Ovary (tissue), 10 donors: ENCODE measurements at places on chromosomes 12 and 14.

DNA sequence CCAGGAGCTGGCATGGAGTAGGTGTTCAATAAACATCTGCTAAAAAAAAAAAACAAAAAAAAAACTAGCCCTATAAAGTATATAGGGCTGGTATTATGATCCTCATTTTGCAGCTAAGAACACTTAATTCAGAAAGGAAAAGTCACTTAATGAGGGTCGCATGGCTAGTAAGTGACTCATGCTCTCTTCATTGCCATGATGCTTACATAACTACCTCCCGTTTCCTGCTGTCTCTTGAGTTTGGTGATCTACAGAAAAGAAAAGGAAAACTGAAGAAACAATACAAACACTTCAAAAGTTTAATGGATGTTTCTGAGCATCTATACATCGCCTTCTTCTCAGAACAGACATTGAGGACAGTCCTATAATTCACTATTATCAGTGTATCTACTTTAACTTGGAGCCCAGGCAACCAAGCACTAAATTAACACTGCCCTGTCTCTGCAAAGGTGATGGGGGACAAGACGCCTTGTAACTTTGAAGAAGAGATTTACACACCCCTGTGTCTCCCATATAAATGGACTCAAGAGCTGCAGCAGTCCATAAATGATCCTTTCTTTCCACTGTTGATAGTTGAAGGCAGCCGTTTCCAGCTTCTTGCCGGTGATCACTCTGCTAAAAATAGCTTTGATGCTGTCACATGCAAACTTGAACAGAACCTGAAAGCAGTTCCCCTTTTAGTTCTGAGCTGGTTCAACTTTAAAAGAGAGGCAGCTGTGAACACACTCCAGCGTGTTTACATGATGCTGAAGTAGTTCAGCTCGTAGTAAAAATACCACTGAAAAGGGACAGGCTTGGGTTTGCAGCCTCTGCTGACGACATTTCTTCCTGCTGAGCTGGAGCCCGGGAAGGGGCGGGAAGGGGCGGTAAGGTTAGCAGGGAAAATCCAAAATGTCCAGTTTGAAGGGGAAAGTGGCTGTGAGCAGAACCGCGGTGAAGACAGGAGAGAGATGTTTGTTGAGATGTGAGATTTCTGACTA lies 113.3 kb downstream of the FOXN3 start:
- DNase-seq: peak; percentile 71

- no peak for DNase-seq
Measured at GRCh38 chr14:78335531-78335930, 165.4 kb downstream of the NRXN3 start.

GRCh38 chr14:92670643-92671366 lies 77.6 kb downstream of the LGMN start:
- DNase-seq: no peak

GRCh38 chr14:29548948-29549370 lies 378.7 kb downstream of the PRKD1 start:
- no peak for DNase-seq

DNA sequence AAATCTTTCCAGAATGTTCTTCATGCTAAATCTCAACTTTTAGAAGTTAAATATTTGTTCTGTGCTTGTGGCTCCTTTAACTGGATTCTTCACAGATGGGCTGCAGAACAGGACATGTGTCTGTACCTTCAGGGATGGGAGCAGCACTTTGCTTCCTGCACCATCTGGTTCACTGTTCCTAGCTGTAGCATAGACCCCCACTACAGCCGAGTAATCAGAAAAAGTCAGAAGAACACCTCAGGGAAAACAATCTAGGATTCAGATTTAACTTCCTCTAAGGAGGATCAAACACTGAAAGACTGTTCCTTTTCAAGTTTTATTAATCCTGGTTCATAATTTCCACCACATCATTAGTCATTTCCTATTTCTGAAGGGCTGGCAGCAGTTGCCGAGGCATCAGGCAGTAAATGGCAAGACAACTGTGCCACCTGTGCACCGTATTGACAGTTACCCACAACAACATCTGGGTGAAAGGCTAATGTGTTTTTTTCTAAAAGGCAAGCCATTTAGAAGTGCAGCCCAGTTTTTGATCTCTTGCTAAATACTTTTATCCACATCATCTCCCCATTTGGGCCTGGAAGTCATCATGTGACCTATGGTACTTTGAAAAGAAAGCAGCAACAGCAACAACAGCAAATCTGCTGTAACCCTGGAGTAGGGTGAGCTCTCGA lies 212.8 kb upstream of the BMP4 start:
- no peak for DNase-seq
